Activated CD8-positive, alpha-beta memory T cell treated with anti-CD3 and anti-CD28 coated beads for 1 hour (primary cell): ENCODE measurements at places on chromosomes 4 and X.

GRCh38 chr4:14856934-14857235 is 145.4 kb upstream of the CPEB2 start:
- DNase-seq, result no peak

DNA sequence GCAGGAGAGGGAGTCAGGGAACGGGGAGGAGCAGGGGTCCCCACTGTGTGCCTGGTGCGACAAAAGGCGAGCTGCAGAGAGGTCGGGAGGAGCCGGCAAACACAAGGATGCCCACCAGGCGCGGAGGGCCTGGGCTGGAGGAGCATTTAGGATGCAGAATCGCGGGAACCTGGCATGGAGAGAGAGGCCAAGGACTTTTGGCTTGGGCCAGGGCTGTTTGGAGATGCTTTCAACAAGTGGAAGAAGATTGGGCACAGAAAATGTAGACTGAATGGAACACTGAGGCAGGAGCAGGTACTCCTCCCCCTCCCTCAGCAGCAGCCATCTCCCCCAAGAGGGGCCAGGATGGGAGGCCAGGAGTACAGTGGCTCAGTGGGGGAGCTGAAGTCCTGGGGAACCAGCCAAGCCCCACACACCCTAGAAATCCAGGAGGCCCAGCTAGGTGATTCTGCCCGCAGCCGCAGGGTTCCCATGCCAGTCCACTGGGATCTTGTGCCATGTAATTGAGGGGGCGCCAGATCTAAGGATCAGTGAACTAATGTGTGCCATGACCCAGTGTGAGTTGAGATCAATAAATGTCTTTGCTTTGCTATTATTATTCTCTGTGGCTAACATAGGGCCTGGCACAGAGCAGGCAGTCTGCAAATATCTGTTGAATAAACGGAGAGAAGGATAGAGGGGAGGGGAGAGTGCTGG is 1.1 kb upstream of the ABLIM2 start:
- DNase-seq, result no peak

GRCh38 chrX:133726211-133726630 is 259.2 kb downstream of the GPC3 start:
- no peak for DNase-seq

- no peak for DNase-seq
Measured at GRCh38 chr4:83917572-83917971, 381.7 kb downstream of the GPAT3 start.

GRCh38 chrX:3699821-3700381 is 13.5 kb downstream of the PRKX start:
- no peak for DNase-seq

GRCh38 chr4:55132775-55133174 is 7.4 kb upstream of the KDR start:
- no peak for DNase-seq

- DNase-seq, result no peak
Measured at GRCh38 chrX:110853610-110854009, 58.0 kb upstream of the CHRDL1 start.

DNA sequence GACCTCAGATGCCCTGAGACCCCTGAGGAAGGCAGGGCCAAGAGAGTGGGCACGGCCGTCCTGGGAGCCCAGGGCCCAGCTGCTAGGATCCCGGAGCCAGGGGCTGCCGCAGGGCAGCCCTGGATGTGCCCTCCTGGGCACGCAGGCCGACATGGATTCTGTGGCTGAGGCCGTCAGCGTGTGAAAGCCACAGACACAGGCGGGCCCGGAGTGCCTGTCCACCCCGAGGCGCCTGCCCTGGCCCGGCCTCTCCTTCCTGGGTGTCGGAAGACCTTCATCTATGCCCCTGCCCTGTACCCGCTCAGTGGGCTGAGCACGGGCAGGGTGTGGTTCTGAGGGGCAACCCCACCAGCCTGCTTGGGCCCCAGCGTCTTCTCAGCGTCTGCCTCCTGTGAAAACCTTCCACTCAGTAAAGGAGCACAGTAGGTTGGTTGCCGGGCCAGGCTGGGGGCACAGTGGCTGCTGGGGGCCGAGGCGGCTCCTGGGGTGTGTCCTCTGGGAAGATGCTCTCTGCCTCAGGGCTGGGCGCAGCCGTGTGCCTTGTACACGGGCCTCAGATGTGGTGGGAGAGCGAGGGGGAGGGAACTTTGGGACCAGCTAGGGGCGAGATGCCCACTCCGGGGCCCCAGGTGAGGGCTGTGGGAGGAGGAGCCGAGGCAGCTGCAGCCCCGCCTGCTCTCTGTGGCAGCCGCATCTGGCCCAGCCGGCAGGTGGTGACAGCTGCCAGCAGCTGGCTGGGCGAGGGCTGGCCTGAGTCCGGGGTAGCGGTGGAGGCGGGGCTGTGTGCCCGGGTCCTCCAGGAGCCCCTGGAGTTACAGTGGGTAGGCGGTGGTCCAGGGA is 20.8 kb downstream of the FGFRL1 start:
- no peak for DNase-seq

GRCh38 chr4:2785613-2786012 is 7.3 kb upstream of the SH3BP2 start:
- DNase-seq, result no peak

DNA sequence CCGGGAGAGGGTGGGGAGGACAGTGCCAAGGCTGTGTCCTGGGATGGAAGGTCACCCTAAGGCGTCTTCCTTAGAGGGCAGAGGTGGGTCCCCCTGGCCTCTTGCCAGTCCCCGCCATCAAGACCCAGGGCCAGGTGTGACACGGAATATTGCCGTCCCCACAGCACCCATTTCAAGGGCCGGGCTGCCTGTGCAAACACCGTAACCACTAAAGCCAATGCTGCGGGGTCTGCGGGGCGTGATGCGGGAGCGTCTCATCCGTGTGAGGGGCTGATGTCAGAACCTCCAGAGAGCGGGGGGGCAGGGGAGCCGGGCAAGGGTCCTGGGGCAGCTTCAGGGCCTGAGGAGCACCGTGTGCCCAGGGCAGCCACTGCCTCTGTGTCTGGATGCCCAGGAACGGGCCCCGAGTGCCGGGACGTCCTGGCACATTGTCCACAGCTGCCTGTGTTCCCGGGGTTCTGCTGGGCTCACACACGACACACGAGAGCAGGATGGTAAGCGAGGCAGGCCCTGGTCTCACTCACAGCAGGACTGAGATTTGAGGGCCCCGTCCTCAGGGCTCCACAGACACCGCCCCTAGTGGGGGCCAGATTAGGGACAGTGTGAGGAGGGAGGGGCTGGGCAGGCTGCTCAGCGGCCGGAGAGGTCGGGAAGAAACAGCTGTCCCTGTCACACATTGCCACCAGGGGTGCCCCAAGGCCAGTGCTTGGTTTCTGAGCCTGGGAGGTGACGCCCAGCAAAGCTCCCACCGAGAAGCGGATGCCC is 29.2 kb downstream of the NKX1-1 start:
- DNase-seq, result no peak

GRCh38 chr4:76449362-76449767 is 14.3 kb downstream of the SHROOM3 start:
- DNase-seq, result no peak

GRCh38 chrX:68846536-68846935 is 17.7 kb downstream of the EFNB1 start:
- no peak for DNase-seq

GRCh38 chr4:19492606-19493005 is 759.1 kb upstream of the SLIT2 start:
- DNase-seq, result no peak

- no peak for DNase-seq
Measured at GRCh38 chr4:2415881-2416563, 2.4 kb downstream of the ZFYVE28 start.

- no peak for DNase-seq
Measured at GRCh38 chr4:16717266-16717970, 181.0 kb downstream of the LDB2 start.

DNA sequence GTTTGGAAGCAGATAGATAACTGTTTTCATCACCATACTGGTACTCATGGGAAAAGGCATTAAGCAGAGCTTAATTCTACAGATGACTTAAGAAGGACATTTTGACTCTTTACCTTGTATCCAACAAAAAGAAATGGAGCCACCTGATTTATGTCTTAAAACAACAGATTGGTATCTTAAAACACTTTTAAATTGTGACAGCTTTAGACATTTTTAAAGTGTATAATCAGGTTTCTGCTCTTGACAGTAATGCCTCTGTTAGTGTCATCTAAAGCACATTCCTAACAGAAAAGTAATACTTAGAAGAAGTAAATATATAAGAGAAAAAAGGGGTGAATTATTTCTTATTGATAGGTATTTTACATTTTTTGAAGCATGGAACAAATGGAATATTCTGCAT is 55.9 kb downstream of the SPATA4 start:
- DNase-seq, result no peak

DNA sequence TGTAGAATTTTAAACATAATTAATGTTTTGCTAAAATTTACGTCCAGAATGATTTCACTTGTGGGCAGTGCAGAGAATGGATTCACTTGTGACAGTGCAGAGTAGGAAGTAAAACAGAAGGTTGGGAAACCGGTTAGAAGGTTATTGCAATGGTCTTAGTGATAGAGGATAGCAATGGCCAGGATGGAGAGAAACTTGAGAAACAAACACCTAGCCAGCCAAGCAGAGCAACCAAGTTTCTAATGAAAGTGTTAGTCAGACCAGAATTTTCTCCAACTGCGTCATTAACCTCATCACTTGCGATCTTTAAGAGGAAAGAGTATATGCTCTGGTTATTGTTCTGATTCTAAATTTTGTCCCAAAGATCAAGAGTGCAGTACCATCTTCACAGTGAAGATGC is 50.0 kb upstream of the TBC1D9 start:
- no peak for DNase-seq

DNA sequence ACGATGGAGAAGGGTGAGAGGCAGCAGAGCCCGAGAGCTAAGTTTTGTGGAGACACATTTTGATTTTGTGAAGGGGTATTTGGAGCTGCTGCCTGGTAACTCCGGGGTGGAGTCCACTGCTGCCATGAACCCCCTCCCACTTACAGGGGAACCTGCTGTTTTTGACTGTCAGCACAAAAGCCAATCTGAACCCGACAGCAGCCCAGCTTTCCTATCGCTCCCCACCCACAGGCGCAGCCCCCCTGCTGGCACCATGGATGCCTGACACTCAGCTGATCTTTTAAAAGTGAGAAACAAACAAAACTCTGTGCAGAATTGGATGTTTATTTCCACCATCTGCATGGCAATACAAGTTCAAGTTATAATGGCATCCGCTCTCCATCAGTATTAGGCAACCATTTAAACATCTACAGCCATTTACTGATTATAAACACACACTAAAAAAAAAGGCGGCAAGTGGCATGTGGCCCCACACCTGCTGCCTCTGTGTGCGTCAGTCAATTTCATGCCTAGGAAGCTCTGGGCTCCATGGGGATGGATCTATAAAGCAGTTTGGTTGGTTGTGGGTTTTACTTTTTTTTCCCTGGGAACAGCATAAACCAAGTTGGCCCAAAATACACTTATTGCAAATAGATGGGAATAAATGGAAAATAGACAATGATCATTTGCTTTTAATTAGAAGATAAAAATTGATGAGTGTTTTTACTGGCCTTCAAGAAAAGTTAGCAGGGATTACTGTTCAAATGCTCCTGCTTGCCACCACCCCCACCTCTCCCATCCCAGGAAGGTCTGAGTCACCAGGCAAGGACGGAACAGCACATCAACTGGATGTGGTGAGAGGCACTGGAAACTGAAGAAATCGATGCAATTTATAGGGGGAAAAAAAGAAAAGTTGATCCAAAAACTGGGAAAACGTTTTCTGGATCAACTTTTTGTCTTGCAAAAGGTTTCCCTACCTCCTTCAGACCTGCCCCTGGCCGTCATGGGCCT is 46.0 kb downstream of the SEPSECS start:
- no peak for DNase-seq

- peak; percentile 64 for DNase-seq
Measured at GRCh38 chrX:136909119-136909705, 28.7 kb upstream of the RBMX start.

DNA sequence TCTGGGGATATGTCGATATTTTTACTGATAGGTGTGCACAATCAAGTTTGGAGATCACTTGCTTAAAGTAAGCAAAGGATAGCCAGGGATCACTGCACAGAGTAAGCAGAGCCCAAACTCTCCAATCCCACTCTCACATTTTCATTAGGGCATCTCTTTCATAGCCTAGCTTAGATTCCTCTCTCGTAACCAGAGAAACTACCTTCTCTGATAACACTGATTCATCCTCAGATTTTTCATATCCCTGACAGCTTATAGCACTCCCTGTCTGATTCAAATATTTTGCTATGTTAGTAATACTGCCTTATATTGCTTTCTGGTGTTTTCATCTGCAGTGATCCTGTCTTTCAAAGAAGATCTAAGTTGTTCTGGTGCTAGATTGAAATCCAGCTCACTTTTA is 123.7 kb downstream of the CBLL2 start:
- DNase-seq, result no peak

- DNase-seq, result no peak
Measured at GRCh38 chr4:180028682-180029081, 2214.5 kb upstream of the TENM3 start.

- no peak for DNase-seq
Measured at GRCh38 chr4:79134767-79135166, 191.1 kb downstream of the NAA11 start.

DNA sequence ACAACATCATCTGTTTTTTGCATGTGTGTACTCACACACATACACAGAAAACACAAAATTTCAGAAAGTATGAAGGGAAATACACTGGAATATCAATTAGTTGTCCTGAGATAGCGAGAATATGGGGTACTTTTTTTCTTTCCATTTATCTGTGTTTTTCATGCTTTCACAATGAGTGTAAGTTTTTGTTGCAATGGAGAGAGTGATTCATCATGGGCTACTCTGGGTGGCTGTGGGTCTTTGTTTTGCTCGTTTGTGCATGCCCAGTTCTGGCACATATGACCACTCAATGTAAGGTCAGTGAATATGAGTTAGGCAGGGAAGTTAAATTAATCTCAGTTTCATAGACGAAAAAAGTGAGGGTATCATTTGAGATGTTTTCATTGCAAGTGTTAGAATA is 26.9 kb downstream of the XK start:
- no peak for DNase-seq

DNA sequence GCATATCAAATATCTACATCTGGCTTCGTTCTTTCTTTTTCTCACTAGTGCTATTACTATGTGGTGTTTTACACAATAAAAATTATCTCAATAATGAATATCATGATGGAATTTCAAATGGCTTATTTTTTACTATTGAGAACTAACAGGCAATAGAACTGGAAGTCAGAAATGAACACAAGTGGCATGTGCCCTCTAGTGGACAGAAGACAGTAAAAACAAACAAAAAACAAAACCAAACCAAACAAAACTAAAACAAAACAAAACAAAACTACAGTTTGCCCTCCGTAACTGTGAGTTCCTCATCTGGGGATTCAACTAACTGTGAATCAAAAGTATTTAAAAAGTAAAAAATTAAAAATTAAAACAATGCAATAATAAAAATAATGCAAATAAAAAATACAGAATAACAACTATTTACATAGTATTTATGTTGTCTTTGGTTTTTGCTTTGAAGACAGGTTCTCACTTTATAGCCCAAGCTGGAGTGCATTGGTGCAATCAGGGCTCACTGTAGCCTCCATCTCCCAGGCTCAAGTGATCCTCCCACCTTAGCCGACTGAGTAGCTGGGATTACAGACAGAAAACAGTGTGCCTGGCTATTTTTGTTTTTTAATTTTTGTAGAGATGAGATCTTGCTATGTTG is 195.6 kb upstream of the TACR3 start:
- no peak for DNase-seq
